Hematopoietic multipotent progenitor cell treated with erythropoietin and hydrocortisone succinate and interleukin-3 and kit ligand, for 6 days (in vitro differentiated cells): ENCODE measurements at places on chromosomes 1 and 21.

DNA sequence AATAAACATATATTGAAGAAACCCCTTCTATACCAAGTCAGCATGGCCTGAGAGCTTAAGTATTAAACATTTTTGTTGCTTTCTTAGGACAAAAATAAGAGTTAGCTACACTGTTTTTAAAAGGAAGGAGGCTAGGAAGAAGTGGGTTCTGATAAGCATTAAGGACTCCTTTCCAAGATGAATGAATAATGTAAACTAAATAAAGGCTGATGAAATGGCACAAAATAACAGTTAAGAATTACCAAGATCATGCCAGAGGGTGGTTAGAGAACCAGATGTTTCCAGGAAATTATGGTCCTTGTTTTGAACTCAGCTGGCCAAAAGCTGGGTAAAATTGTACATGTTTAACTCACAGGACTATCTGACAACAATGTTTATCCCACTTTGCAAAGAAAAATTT lies 114.1 kb upstream of the ETS2 start:
- no peak for DNase-seq

GRCh38 chr1:22388671-22389450 lies 62.8 kb upstream of the ZBTB40 start:
- no peak for DNase-seq

- DNase-seq, result no peak
Measured at GRCh38 chr21:45196620-45197019, 91.1 kb downstream of the POFUT2 start.

GRCh38 chr1:154186177-154186576 lies 5.7 kb downstream of the TPM3 start:
- DNase-seq, result peak; percentile 84
